Mesenteric fat pad (tissue), 1 donor: ENCODE measurements at places on chromosomes 2 and 18. TPM values are rescaled to one million over a fixed set of nuclear protein-coding genes. Genes with fewer than 3 reads are reported as not detected.

The BOLL gene
- total RNA-seq = not detected

The CYB5A gene
- 353 TPM for total RNA-seq

The TAF4B gene
- total RNA-seq = 4.9 TPM

The PARD3B gene
- total RNA-seq = 29.4 TPM

The TEKT4 gene
- total RNA-seq = 0.22 TPM

The STK36 gene
- 19.6 TPM for total RNA-seq
